ENCODE measurements at places on chromosomes 5 and 9. TPM values are rescaled to one million over a fixed set of nuclear protein-coding genes. Genes with fewer than 3 reads are reported as not detected.

PCDHB7 gene
- 0.29 TPM for total RNA-seq

FBXL7 gene
- not detected for total RNA-seq

CCL28 gene
- 2.2 TPM for total RNA-seq

CATSPER3 gene
- total RNA-seq: 0.91 TPM

IFNA13 gene
- not detected for total RNA-seq

HTR4 gene
- not detected for total RNA-seq

HAVCR2 gene
- 0.17 TPM for total RNA-seq

HAVCR1 gene
- total RNA-seq: 0.42 TPM

CRHBP gene
- not detected for total RNA-seq

FOXD4L3 gene
- 0.96 TPM for total RNA-seq

DNA sequence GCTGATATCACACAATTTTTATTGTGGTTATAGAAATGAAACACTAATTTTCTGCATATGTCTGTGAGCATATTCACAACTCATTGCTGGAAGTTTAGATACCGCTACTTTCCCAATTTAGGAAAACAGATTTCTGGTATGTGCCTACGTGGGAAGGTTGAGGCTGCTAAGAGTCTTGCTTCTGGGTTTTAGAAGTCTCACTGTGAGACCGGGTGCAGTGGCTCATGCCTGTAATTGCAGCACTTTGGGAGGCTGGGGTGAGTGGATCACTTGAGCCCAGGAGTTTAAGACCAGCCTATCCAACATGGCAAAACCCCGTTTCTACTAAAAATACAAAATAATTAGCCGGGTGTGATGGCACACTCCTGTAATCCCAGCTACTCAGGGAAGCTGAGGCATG lies 39.6 kb downstream of the UBAP1 start:
- no peak overlapping the region for H3K27ac ChIP-seq
- no peaks in the 10 kb centered on the region for H3K27me3 ChIP-seq
- H3K4me3 ChIP-seq: no peak overlapping the region
- no peak for DNase-seq

DNA sequence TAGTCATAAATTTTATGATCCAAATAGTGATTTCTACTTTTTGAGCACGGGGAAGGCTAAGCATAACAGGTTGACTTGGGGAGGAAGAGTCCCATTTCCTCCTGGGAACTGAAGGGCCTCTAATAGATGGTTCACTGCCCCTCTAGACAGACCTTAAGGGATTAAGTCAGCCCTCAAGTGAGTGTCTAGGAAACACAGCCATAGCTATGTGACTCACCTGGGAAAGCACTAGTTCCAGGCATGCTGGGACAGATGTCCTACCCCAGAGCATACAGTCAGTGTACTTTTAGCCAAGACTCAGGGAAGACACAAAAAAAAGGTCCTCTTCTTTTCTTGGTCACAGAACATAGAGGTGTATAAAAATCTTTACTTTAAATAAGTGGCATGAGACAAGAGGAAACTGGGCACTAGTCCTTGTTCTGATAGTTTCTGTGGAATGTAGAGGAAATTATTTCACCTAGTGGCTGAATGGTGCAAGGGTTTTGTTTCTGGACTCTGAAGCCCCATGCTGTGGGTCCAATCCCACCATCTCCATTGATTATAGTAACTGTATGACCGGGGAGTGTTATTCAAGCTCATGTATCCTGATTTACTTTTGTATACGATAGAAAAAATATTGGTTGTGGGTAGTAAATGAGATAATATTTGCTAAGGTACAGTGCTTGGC lies 86.0 kb downstream of the NREP start:
- H3K4me3 ChIP-seq: no peak overlapping the region
- peak; percentile 79 for DNase-seq
- peak overlapping the region; percentile 55 for H3K27ac ChIP-seq
- H3K27me3 ChIP-seq: no peaks in the 10 kb centered on the region
- H3K36me3 ChIP-seq: no peaks in the 10 kb centered on the region

DNA sequence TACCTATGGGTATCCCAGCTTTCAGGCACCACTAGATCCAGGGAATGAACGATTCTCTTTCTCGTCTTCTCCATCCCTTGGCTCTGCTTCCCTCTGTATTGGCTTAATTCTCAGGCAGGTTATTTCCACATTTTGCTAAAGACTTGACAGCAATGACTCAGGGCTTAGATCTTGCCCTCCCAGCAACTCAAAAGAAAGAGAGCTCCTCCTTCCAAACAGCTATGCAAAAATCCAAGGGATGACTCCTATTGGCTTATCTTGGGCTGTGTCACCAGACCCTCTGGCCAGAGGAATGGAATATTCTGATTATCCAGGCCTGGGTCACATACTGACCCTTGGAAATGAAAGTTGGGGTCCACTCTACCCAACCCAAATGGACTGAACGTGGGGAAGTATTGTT lies 270.2 kb downstream of the NTRK2 start:
- peak; percentile 17 for DNase-seq
- H3K4me1 ChIP-seq: peaks cover 14% of the 10 kb centered on the region
- peaks cover 7% of the 10 kb centered on the region for H3K36me3 ChIP-seq
- no peaks in the 10 kb centered on the region for H3K27me3 ChIP-seq

DNA sequence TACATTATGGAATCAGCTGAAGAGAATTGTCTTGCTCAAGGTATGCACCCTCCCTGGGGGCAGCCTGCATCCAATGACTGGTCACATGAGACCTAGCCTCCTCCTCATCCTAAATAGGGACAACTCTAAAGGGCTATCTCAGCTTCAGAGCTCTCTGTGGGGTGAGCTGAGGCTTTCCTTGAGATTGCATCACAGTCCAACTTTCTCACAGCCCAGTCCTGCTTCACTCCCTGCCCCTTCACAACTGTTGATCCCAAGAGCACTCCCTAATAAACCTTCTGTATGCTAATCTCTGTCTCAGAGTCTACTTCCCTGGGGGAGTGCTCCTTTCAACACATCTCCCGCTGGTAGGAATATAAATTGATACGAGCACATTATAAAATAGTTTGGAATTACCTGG lies 44.1 kb upstream of the ERBIN start:
- no peaks in the 10 kb centered on the region for H3K27me3 ChIP-seq
- H3K4me3 ChIP-seq: no peak overlapping the region
- no peak for DNase-seq
- peaks cover 12% of the 10 kb centered on the region for H3K4me1 ChIP-seq
- no peaks in the 10 kb centered on the region for H3K36me3 ChIP-seq

GRCh38 chr5:74063346-74063745 lies 437.4 kb downstream of the ARHGEF28 start:
- no peak for DNase-seq
- H3K27ac ChIP-seq: no peak overlapping the region
- H3K4me1 ChIP-seq: peaks cover 21% of the 10 kb centered on the region
- H3K36me3 ChIP-seq: no peaks in the 10 kb centered on the region
- H3K27me3 ChIP-seq: no peaks in the 10 kb centered on the region
- no peak overlapping the region for H3K4me3 ChIP-seq

DNA sequence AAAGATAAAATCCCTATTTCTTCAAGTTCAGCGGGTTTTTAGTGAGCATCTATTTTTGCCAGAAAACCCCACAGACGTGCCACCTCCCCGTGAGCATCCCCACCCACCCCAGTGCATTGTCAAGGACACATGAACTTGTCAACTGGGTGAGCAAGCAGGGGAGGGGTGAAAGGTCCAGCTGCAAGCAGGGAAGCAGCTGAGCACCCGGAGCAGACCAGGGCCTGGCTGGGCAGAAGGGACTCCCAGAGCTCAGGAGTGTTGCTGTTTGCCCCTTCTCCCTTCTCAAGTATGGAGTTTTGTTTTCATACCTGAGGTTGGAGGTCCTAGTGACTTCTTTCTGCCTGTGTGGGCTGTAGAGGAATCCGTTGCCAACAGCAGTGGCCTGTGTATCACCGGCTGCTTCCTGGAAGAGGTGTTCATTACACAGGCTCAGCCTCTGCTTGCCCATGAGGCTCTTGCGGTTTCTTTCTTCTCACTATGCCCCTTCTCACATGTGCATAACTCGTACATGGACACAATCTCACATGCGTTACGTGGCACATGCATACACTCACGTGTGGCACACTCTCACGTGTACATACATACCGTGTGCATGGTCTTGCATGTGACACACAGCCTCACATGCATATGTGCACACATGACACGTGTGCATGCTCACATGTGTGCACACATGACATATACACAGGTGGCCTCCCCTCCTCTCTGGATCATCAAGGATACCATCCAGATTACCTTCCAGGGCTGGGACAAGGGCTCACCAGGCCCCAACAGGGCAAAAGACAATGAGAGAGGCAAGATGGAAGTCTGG lies 126.7 kb downstream of the MVB12B start:
- no peak for DNase-seq
- H3K36me3 ChIP-seq: peaks cover 6% of the 10 kb centered on the region
- no peak overlapping the region for H3K27ac ChIP-seq
- H3K4me3 ChIP-seq: no peak overlapping the region
- H3K4me1 ChIP-seq: no peaks in the 10 kb centered on the region

- DNase-seq: peak; percentile 93
- no peak overlapping the region for H3K27ac ChIP-seq
- no peaks in the 10 kb centered on the region for H3K27me3 ChIP-seq
- peaks cover 48% of the 10 kb centered on the region for H3K4me1 ChIP-seq
- H3K36me3 ChIP-seq: no peaks in the 10 kb centered on the region
- no peak overlapping the region for H3K4me3 ChIP-seq
These were observed 59.6 kb upstream of the IL17B start for GRCh38 chr5:149438711-149439132.

GRCh38 chr9:23538461-23539003 lies 287.5 kb downstream of the ELAVL2 start:
- DNase-seq: no peak
- H3K4me3 ChIP-seq: no peak overlapping the region
- peaks cover 6% of the 10 kb centered on the region for H3K4me1 ChIP-seq
- H3K27me3 ChIP-seq: no peaks in the 10 kb centered on the region
- H3K36me3 ChIP-seq: no peaks in the 10 kb centered on the region
- H3K27ac ChIP-seq: no peak overlapping the region

DNA sequence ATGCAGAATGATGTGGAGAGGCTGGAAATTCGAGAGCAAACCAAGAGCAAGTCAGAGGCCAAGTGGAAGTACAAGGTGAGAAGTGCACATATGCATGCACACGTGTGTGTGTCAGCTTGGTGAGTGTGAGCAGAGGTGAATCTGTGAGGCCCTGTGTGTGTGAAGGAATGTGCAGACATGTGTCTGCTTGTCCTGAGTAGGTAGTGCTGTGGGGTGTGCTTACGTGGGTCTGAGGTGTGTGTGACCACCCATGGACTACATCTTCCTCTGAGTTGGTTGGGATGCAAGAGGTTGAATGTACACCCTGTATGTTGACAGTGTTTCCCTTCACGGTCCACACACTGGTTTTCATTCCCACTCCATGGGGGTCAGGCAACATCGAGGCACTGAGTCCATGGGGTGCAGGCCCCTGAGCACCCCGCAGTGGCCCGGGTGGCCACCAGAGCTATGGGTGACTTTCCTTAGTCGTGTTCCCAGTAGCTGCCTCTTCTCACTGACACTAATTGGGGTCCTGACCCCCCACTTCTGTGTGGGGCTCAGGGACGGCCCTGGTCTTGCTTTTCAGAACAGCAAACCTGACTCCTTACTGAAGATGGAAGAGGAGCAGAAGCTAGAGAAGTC lies 86.7 kb downstream of the PHF2 start:
- no peak overlapping the region for H3K27ac ChIP-seq
- no peaks in the 10 kb centered on the region for H3K4me1 ChIP-seq
- DNase-seq: no peak
- no peak overlapping the region for H3K4me3 ChIP-seq
- no peaks in the 10 kb centered on the region for H3K27me3 ChIP-seq

- no peak overlapping the region for H3K27ac ChIP-seq
- no peak for DNase-seq
- H3K27me3 ChIP-seq: no peaks in the 10 kb centered on the region
- peak overlapping the region; percentile 47 for H3K4me3 ChIP-seq
- H3K36me3 ChIP-seq: no peaks in the 10 kb centered on the region
These were observed 82.6 kb downstream of the PBX3 start for GRCh38 chr9:125829743-125830142.

- H3K36me3 ChIP-seq: no peaks in the 10 kb centered on the region
- peak; percentile 33 for DNase-seq
- peaks cover 51% of the 10 kb centered on the region for H3K27me3 ChIP-seq
- H3K4me1 ChIP-seq: no peaks in the 10 kb centered on the region
- no peak overlapping the region for H3K4me3 ChIP-seq
These were observed 73.9 kb downstream of the RORB start for GRCh38 chr9:74570879-74571512.

DNA sequence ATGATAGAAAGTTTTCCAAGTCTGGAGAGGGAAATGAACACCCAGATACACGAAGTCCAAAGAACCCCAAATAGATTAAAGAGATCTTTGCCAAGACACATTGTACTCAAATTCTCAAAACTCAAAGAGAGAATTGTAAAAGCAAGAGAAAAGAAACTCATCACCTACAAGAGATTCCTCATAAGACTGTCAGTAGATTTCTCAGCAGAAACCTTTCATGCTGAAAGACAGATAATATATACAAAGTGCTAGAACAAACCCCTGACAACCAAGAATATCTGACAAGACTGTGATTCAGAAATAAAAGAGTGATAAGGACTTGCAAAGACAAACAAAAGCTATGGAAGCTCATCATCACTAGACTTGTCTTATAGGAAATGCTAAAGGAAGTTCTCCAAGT lies 326.7 kb upstream of the ZNF608 start:
- H3K4me1 ChIP-seq: no peaks in the 10 kb centered on the region
- no peak overlapping the region for H3K27ac ChIP-seq
- no peaks in the 10 kb centered on the region for H3K36me3 ChIP-seq
- no peaks in the 10 kb centered on the region for H3K27me3 ChIP-seq

DNA sequence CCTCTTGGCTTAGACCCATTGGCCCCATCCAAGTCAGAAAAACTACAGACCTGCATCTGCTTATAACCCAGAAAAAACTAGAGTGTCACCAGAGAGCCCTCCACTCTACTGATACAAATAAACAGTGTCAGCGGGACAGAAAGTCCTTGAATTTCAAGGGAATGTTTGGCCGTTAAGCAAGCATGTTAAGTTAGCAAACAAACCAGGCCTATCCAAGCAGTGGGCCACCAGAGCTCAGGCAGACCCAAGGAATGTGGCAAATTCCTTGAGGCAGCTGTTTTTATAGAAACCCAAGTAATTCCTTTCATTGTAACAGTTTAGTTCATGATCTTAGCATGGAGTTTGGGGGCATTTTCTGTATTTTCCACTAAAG lies 70.9 kb downstream of the PRLR start:
- H3K4me1 ChIP-seq: no peaks in the 10 kb centered on the region
- DNase-seq: no peak
- H3K36me3 ChIP-seq: no peaks in the 10 kb centered on the region
- no peak overlapping the region for H3K4me3 ChIP-seq

- H3K27ac ChIP-seq: no peak overlapping the region
- H3K4me1 ChIP-seq: no peaks in the 10 kb centered on the region
- DNase-seq: no peak
- no peak overlapping the region for H3K4me3 ChIP-seq
These were observed 22.7 kb upstream of the COL5A1 start for GRCh38 chr9:134618833-134619447.

DNA sequence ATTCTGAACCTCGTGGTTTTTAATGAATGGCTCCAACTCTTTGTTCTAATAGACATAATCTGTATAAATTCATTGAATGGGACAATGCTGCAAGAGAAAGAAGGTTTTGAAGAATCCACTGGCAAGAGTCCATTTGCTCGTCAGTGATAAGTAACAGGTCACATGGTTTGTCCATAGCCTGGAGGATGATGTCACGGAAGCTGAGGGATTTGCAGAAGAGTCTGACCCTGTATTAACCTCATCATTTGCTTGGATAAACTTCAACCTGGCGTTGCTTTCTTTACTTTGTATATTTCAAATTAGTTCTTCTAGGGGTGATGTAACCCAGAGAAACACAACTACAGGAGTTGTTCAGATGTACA lies 197.4 kb downstream of the GAS1 start:
- no peaks in the 10 kb centered on the region for H3K4me1 ChIP-seq
- peaks cover 10% of the 10 kb centered on the region for H3K27me3 ChIP-seq
- no peaks in the 10 kb centered on the region for H3K36me3 ChIP-seq
- no peak overlapping the region for H3K4me3 ChIP-seq
- peak; percentile 24 for DNase-seq

- no peaks in the 10 kb centered on the region for H3K36me3 ChIP-seq
- H3K27me3 ChIP-seq: no peaks in the 10 kb centered on the region
- H3K4me3 ChIP-seq: no peak overlapping the region
These were observed 90.0 kb upstream of the ITGA2 start for GRCh38 chr5:52898961-52899680.
